ENCODE measurements at places on chromosomes 2 and 18.

GRCh38 chr2:201542291-201542690, 90.8 kb downstream of the STRADB start:
- no peak for DNase-seq

- DNase-seq: no peak
These were observed 325.8 kb downstream of the CCDC178 start for GRCh38 chr18:33114749-33115148.

- DNase-seq: no peak
These were observed 8.8 kb downstream of the EVX2 start for GRCh38 chr2:176074919-176075425.

DNA sequence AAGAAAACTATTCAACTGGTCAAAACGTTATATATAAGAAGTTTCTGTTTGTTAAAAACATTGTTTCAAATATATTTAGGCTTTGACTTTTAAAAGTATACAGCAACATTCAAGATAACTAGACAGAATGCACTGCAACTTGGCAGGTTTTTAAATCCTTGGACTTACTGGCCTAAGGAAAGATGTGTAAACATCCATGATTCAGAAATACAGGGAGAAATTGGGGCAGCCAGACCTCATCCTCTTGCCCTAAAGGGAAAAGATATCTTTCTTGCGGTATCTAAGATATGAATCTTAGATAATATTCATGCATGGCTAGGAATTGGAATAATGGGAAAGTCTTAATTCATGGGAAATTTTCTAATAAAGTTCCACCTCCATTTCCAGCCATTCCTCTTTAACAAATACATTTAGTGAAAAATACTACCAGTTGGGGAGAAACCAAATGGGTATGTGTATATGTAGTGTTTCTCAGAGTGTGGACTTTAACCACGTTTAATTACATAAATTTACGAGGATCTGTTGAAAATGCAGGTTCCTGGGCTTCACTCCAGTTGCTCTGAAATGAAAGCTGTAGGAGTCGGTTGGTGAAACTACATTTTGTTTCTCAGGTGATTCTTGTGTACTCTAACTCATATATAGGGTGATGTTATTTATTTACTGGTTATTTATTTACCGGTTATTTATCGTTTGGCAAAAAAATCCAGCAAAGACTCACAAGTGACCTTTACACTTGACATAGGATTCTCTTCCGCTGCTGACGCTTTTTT, 587 bp upstream of the TANK start:
- DNase-seq: peak; percentile 11

GRCh38 chr18:35289293-35289692, 736 bp downstream of the ZSCAN30 start:
- peak; percentile 12 for DNase-seq

GRCh38 chr2:235934774-235935484, 233.3 kb downstream of the GBX2 start:
- no peak for DNase-seq

GRCh38 chr18:32801228-32801627, 28.4 kb upstream of the KLHL14 start:
- DNase-seq: no peak

- DNase-seq: peak; percentile 2
These were observed 816 bp downstream of the GALNT14 start for GRCh38 chr2:31137211-31138036.

DNA sequence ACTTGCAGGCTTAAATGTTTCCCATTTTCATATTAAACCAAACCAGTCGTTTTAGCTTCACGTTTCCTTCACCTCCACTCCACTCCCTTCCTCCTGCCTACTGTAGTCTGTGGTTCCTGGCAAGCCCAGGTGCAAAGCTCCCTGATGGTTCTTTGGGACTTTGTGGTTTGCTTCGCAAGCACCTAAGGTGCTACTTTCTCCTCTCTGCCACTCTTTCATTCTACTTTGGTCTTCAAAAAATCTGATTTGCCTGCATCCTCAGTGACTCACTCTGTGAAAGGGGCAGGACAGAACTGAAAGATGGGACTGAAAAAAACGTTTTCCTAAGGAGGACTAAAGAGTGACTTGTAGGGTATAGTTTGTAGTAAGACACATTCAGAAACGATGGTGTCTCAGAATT, 228.4 kb downstream of the CYRIA start:
- DNase-seq: no peak

- DNase-seq: no peak
These were observed 41.2 kb downstream of the RPL37A start for GRCh38 chr2:216539791-216540241.

- DNase-seq: no peak
These were observed 43.5 kb upstream of the ACVR1C start for GRCh38 chr2:157672129-157672528.

GRCh38 chr2:219292616-219293015, 13.4 kb downstream of the DNAJB2 start:
- DNase-seq: no peak

GRCh38 chr2:33377048-33377447, 99.4 kb upstream of the RASGRP3 start:
- no peak for DNase-seq

DNA sequence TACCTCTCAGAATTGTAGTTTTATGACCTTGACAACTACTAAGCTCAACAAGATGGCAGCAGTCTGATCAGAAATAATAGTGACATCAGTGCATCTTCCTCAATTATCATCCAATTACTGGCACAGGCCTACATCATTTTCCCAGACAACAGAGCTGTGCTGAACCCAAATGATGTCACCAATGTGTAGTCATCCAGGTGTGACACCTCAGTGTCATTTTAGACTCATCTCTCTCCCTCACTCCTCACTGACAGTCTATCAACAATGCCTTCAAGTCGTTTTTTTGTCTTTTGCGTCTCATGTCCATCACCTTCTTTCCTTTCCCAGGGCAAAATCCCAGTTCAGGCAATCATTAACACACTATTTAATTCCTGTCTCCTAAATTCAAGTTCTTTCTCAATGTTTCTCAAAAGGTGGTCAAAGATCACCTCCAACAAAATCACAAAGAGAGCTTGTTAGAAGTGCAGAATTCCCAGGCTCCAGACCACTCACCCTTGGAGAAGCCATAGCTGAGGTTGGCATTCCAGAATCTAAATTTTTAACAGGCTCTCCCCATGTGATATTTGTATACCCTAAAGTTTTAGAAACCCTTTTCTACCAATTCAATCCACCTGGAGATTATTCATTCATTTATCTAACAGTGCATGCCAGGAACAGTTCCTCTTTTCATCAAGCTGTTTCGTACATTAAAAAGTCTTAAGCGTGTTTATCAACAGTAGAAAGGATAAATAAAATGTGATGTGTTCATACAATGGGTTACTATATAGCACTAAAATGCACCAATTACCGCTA, 125.3 kb upstream of the KLF7 start:
- DNase-seq: no peak

GRCh38 chr18:58144671-58145285, 100.8 kb downstream of the NEDD4L start:
- no peak for DNase-seq

GRCh38 chr18:75429975-75430374, 2.5 kb upstream of the SMIM21 start:
- no peak for DNase-seq

DNA sequence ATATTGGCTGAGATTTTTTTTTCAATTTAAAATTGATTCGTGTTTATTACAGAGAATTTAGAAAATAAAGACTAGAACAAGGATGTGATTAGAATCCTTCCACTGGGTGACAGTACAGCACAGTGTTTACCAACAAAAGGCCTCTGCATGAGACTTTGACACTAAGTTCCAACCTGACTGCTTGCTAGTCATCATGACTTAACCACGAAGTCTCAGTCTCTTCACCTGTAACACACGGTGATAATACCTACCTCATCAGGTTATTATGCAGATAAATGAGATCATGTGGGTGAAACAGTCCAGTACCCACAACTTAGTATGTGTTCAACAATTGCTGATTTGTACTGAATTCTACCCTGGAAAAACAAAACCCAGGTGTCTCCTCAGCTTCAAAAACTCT, 151.2 kb downstream of the STK39 start:
- DNase-seq: no peak

DNA sequence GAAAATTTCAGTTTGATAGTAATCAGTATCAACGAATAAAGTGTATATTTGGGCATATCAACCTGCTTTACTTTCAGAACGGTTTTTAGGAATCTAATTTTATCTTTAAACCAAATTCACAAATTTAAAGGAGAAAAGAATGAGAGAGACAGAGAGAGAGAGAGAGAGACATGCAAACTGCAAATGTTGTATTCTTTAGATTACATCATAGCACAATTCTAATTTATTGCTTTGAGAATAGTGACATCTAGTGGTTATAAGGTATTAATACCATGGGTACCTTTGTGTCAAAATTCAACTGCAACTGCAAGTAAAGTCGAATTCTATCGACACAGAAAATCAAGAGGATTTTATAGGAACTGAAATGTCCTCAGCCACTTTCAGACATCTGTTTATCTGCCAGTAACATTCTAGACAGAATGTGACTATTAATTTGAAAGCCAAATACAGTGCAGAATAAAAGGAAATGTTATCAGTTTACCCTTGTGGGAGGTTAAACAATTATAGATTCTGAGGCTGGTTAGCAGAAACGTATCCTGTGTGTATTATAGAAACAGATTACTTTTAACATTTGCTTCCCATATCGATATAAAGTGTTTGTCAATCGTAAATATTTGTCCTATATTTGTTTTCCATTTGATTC, 529.8 kb upstream of the VRK2 start:
- DNase-seq: peak; percentile 60

DNA sequence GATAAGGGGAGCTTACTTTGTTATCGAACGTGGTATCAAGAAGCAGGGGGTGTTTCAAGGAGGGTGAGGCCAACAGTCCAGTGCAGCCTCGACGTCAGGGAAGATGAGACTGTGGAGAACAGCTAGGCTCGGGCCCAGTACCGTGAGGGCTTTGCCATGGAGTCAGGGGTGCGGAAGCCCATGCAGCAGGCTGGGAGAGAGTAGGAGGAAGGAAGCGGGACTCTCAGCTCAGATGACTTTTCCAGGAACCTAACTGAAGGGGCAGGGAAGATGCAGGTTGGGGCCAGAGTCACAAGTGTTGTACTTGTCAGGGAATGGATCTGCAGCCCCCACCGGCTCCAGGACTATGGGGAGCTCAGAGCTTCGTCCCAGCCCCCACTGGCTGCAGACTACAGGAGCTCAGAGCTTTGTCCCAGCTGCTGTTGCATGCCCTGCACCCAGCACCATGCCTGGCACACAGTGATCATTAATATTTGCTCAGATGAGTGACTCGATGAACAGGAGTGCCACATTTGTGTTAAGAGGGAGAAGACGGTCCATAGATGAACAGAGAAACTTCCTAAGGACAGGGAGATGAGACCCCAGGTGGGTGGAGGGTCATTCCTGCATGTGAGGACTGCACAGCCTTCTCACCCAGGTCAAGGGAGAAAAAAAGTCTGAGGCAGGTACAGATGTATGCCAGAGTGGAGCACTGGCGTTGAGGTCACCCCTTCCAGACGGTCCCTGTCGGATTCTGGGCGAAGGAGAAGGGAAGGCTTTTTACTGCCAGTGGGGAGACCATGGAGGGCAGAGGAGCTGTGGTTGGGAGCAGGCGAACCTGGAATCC, 36.4 kb downstream of the PTGR3 start:
- DNase-seq: no peak

DNA sequence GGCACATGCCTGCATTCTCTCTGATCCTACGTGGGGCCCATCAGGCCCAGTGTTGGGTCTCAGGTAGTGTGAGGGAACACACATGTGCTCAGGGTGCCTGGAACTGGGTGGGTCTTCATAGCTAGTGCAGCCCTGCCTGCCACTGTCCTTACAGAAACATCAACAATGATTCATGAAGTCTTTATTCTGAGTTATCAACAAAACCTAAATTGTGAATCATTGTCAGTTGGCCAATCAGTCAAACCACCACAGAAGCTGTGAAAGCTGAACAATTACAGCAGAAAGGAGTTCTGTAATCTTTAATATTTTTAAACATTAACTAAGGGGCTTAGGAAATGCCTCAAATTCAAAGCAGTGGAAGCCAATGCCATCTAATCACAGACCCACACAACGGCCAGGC, 82.8 kb upstream of the ZNF521 start:
- DNase-seq: no peak

- DNase-seq: no peak
These were observed 107.8 kb upstream of the ST3GAL5 start for GRCh38 chr2:85996591-85996990.

GRCh38 chr2:290090-290722, 2.3 kb upstream of the ALKAL2 start:
- peak; percentile 81 for DNase-seq

GRCh38 chr2:227450926-227451654, 20.9 kb upstream of the AGFG1 start:
- DNase-seq: no peak

GRCh38 chr2:233829193-233830110, 24.9 kb downstream of the HJURP start:
- DNase-seq: no peak

DNA sequence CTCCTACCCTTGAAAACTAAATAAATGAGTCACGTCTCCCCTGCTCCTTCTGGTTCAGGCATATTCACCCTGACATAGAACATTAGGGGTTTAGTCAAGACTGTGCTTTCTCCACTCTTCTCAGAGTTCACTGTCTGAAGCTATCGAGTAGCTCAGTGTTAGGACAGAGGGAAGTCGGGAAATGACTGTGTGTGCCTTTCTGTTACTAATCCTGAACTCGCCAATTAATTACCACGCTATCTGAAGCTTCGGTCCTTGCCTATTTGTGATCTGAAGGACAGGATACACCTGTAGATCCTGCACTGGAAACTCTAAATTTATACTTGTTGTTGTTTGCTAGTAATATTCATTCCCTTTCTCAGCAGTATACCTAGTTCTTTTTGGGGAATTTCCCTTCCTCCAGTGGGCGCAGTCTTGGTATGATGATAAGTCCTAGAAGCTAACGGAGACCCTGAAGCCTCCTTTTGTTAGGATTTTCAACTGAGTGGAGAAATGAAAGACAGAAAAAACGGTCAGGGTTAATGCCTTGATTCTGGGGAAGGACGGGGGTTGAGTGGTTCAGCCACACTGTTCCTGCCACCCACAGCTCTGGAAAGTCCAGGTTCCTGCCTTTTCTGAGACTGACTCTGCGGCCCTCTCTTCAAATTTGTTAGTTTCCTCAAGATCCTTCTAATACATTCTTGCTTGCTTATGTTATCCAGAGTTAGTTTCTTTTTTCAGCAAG, 218.0 kb downstream of the DLGAP1 start:
- DNase-seq: no peak

DNA sequence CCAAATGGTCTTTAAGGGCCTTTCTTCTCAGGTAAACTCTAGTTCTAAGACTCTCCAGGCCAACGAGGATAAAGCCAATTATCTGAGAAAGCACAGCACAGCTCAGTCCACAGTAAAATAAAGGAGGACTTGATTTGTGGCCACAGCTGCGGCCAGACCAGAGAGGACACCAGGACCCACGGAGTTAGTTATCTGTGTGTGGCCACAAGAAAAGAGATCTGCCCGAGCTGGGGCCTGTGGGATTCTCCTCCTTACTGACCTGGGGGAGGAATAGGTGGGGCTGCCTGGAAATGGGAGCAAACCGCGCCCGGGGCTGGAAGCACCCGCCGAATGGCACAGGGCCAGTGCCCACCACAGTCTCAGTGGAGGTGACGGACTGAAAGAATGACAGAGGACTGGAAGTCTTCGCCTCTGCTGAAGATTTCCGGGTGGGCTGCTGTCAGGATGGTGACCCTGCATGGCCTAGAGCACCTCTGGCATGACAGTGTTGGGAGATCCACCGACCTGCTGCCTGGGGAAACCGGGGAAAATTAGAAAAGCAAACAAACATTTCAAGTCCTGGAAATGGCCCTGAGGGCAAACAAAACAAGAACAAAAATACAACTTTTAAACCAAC, 13.3 kb downstream of the PROC start:
- no peak for DNase-seq

Measured in mesenchymal stem cell (in vitro differentiated cells and primary cell).